ENCODE measurements at places on chromosomes 2 and 18.

DNA sequence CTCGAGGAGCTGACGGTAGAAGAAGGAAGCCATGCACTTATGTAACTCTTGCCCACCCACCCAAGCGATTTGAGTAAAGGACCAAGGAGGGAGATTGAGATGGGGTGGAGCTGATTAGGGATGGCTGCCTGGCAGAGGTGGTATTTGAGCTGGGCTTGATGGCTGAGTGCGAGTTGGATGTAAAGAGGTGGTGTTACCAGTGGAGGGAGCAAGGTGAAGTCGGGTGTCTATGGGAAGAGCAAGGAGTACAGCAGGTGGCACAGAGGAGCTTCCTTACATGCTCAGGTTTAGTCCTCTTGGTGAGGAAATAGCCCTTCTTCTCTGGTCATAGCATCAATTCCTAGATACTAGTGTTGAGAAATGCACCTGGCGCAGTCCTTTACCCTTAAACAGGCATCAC is 294.2 kb upstream of the SKOR2 start:
- DNase-seq, result no peak

DNA sequence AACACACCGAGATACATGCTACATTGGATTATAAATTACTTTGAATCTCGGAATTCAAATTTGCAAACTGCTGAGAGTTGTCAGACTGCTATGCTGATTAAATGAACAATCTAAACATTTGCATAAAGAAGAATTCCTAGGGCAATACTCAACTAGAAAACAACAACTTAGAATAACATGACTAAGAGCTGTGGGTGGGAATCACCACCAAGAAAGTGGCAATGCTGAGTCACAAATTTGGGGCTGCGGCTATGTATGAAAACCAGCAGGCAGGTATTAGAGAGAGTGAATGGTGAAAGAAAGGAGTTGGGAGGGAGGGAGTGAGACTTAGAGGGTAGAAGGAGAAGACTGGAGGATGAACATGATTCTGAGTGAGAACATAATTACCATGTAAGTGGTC is 559.5 kb downstream of the PIK3C3 start:
- DNase-seq, result no peak

GRCh38 chr2:218536804-218537494 is 31.2 kb downstream of the USP37 start:
- DNase-seq, result no peak

GRCh38 chr2:43837831-43838559 is 644 bp downstream of the ABCG5 start:
- DNase-seq, result no peak

GRCh38 chr2:65033178-65033577 is 23.0 kb upstream of the CEP68 start:
- DNase-seq, result no peak
